ENCODE measurements at places on chromosomes 6 and 20.

DNA sequence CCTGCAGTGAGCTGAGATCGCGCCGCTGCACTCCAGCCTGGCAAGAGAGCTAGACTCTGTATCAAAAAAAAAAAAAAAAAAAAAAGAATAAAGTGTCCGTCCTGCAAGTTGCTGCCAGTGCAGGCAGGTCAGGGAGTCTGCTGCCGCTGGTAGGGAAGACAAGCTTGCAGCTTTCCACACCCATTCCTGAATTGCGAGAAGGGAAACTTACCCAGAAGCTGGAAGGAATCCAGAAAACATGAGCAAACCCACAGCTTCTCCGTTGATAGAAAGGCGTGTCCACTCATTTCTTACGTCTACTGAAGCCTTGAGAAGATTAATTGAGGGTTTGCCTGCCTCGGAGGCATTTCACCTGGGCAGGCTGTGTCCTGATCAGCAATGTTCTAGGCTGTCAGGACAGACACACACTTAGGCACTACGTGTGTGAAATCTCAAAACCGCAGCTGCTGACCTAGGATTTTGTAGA is 61.6 kb upstream of the DSP start:
- no peak for DNase-seq

DNA sequence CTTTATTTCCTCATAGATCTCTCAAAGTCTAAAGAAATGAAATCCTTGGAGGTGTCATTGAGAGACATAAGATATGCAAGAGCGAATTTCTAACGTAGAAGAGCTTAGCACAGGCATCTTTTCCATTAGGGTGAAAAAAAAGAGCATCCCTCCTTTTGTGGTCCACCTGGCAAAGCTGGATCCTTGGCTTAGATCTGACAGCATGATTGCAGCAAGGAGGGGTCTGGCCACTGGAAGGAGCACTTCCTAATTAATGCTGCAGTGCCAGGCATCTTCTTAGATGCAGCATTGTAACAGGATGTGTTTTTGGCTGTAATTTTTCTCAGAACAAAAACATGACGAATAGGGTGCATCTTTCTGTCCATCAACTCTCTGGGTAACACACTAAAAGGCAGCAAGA is 60.1 kb upstream of the TFAP2D start:
- no peak for DNase-seq

DNA sequence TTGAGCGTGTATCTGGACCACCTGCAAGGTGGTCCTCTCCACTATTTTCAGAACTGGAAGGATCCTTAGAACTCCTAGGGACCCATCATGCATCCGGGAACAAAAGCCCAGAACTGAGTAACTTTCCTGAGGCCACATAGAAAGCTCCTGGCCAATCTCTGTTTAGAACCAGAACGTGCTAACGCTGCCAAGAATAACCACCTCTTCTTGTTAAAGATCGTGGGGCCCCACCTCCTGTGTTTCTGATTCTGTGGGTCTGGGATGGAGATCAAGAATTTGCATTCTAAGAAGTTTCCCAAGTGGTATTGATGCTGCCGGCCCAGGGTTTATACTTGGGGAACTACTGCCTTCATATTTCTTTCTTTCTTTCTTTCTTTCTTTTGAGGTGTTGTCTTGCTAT is 13.3 kb downstream of the CD40 start:
- DNase-seq = no peak

DNA sequence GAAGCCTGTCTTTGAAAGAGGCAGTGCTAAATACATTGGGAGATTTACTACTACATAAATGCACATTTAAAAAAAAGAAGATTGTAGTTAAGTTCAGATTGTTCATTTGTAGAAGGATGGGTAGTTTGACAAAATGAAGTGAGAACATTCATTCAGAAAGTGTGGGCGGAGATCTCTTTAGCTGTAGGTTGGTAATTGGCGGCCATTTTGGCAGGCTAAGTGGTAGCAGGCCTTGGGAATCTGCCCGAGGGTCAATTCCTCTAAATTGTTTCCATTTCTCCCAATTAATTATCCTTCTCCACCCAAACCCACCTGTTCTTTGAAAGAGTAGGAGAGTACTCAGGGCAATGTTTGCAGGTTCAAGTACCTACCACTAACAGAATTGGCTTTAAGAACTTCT is 17.9 kb downstream of the SOX4 start:
- no peak for DNase-seq

DNA sequence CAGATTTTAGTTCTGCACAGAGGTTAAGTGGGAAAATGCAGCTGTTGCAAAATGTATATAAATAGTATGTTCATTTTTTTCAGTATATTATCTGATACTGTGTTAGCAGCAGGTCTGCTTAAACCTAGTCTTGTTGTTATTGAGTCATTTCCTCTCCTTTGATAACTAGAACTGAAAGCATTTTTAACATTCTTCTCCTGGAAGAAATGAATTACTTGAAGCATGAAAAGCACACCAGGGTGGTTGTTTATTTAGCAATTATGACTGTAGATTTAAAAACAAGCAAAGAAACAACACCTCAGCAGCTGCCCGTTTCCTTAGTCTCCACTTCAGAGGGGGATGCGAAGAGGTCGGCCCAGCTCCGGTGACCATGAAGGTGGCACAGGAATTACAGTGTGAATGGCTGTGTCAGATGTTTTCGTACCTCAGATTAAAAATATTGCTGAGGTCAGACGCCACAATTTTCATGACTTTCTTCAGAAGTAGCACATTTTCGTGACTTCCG is 53.5 kb downstream of the GOPC start:
- DNase-seq = no peak

DNA sequence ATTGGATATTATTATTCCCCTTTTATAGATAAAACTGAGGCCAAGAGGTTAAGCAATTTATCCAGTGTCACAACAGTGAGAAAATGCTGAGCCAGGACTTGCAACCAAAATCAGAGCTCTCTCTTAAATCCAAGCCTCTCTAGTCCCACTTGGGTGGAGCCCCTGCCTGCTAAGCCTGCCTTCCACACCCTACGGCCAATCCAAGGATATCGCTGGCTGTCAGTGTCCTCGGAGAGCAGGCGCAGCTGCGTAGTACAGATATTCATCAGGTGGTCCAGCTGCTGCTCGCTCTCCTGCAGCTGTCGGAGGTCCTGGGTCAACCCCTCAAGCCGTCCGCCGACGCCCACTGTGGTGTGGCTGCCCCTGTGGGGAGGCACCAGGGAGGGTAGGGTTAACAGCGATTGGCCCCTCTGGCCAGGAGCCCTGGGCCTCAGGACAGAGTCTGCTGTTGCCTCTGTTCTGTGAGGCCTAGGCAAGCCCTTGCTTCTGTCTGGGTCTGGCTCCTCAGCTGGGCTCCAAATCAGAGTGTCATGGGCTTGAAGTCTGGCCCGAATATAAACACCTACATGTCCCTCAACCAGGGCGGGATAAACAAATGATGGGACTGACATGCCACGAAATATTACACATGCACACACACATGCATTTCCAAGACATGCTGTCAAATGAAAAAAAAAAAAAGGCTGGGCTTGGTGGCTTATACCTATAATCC is 3.9 kb upstream of the NECAB3 start:
- no peak for DNase-seq

DNA sequence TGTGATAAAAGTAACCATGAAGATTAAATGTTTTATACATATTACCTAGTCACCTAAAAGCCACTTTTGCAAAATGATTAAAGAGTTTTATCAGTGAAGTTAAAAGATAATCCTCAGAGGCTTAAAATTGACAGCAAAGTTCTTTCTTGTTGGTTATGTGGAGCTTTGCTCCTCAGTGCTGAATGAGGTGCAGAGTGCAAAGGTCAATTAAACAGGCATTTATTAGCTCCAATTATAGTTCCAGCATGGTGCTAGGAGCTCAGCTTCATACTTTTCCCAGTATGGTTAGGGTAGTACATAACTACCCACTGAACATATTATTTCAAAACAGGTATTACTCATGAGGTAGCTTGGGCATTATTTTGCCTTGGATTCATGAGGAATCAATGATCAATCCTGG is 414.0 kb upstream of the RUNX2 start:
- DNase-seq = no peak

- no peak for DNase-seq
These were observed 2.9 kb downstream of the RXRB start for GRCh38 chr6:33197431-33198048.

DNA sequence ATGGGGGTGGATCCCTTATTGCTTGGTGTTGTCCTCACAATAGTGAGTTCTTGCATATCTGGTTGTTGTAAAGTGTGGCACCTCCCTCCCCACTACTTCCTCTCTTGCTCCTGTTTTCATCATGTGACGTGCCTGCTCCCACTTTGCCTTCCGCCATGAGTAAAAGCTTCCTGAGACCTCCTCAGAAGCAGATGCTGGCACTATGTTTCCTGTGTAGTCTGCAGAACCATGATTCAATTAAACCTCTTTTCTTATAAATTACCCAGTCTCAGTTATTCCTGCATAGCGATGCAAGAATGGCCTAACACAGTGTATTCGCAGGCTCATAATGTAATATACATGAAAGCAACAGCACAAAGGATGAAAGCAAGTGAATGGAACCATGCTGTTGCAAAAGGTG is 28.4 kb upstream of the ANKRD60 start:
- no peak for DNase-seq

DNA sequence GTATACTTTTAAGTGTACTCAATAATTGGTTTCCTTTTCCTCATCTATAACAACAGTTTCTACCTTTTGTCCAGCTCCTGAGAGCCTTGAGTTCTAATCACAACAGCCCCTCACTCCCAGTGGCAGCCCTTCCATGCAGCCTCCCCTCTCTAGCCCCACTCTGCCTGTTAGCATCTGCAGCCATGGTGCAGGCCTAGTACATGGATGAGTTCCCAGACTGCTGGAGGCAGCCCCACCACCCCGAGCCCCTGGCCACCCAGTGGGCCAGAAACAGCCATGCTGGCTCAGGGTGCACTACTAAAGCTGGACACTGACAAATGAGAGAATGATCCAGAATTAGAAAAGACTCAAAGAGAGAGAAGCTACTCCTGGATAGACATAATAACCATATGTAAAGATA is 9.7 kb upstream of the LPIN3 start:
- no peak for DNase-seq

DNA sequence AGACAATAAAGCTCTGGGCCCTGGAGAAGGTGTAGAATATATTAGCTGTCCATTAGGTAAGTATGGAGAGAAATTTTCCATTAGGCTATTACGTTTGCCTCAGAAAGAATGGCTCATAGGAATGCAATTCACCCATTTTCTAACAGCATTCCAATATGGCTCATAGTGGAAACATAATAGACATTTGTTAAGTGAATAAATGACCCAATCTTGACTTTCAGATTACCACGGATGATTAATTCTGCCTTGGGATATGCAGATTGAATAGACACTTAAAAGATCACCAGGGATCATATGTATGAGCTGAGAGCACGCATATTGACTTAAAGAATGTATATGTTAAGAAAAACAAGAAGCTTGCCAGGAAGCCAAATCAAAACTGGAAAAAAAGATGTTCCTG is 209.1 kb upstream of the CDYL start:
- no peak for DNase-seq

DNA sequence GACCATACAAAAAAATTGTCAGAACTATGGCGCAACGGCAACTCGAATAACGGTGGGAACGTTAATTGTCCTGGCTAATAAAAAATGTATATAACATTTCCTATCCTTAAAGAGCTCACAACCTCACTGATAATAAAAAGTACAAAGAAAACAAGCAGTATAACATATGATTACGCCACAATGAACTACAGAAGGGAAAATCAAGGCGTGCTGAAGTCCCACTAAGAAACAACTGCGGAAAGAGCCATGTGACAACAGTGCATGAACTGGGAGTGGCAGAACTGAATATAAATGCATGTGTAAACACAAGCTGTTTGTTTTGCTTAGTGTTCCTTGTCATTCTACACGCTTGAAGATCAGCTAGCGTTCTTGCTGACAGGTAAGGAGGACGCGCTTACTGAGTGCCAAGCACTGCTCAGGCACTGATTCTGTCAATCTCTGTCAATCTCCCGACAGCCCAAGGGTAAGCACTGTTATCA is 466 bp upstream of the PSMB1 start:
- no peak for DNase-seq

DNA sequence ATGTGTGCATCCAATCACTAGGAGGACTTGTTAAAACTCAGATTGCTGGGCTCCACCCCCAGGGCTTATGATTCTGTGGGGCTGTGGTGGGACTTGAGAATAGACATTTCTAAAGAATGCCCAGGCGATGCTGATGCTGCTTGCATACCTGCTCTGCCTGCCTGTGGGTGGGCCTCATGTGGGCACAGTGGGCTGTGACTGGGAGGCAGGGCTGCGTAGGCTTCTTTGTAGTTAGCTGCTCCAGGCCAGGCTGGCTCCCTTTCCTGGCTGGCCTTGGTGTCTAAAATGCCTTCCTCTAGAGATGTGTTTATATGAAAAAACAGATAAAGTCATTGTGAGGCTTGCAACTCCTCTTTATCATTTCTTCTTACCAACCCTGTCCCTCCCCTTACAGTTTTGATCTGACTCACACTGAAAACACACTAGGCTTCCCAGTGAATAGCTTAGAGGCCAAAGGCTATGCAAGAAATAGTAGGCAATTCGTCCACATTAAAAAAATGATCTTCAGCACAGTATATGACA is 495.5 kb upstream of the MAP3K7 start:
- DNase-seq = no peak

- no peak for DNase-seq
These were observed 20.2 kb upstream of the TTK start for GRCh38 chr6:79984261-79984660.

DNA sequence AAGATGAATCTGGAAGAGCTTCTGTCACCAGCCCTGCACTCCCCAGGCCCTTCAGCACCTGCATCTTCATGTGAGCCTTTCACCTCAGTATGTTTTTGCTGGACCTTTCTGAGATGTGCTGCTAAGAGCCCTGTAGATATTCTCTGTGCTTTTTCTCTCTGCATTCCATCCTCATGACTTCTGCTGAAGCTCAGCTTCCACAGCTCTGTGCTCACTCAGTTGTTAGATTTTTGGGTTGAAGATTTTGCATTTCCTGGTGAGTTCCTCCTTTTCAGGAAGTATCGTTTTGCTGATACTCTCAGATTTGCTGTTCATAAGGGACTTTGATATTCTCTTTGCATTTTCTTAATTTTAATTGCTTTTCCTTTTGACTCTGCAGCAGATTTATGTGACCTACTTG is 18.3 kb downstream of the KIAA1586 start:
- DNase-seq = no peak

DNA sequence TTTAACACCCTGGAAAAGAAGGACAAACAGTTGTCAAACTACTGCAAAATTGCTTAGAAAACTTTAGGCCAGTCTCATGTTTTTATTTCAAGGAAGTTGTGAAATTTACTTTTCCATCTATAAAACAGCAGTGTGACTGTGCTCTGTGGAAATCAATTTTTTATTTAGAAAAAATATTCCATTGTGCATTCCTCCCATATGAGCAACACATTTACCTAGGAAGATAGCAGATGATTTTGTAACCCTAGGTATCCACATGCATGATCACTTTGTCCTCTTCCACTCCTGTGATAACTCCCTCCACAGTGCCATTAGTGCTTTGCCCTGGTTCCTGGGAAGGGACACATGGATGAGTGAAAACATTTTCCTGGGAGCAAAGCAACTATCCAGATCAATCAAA is 70.0 kb upstream of the SHLD1 start:
- no peak for DNase-seq

- DNase-seq = no peak
These were observed 65.2 kb downstream of the TRAM2 start for GRCh38 chr6:52511572-52512151.

- peak; percentile 88 for DNase-seq
These were observed 10.1 kb downstream of the PPP1R3G start for GRCh38 chr6:5095236-5095635.

All from GM12864 (cell line).